ENCODE measurements at places on chromosomes 5 and 9.

GRCh38 chr9:110125207-110125751, 82.7 kb downstream of the C9orf152 start:
- peak; percentile 91 for DNase-seq

GRCh38 chr9:89319015-89319905, 960 bp downstream of the SECISBP2 start:
- no peak for DNase-seq

DNA sequence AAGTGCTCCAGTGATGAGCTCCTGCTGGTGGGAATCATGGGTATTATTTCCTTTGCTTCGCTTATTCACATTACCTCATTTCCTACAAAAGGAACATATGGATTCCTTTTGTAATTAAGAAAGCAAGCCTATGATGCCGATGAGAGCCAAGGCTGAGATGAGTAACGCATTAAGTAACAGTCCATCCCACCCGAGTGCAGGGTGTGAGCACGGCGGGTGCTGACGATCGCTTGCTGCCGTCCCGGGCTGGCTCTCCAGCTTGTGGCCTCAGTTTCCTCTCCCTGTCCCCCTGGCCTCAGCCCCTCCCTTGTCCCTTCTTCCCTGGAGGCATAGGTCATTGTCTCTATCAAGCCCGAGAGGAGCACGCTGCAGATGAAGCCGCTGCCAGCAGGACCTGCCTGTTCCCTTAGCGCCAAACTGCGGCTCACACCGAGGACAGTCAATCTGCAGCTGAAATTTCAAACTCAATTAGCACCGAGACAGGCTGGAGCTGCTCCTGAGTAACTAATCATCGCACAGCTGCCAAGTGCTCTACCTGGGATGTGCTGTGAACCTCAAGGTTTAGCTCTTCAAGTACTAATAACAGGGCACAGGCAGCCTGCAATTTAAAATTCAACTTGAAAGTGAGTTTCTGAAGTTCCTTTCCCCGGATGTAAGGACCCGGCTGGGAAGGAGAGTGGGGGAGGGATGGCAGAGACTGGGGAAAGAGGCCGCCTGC, 115.2 kb upstream of the RAPGEF1 start:
- peak; percentile 54 for DNase-seq

DNA sequence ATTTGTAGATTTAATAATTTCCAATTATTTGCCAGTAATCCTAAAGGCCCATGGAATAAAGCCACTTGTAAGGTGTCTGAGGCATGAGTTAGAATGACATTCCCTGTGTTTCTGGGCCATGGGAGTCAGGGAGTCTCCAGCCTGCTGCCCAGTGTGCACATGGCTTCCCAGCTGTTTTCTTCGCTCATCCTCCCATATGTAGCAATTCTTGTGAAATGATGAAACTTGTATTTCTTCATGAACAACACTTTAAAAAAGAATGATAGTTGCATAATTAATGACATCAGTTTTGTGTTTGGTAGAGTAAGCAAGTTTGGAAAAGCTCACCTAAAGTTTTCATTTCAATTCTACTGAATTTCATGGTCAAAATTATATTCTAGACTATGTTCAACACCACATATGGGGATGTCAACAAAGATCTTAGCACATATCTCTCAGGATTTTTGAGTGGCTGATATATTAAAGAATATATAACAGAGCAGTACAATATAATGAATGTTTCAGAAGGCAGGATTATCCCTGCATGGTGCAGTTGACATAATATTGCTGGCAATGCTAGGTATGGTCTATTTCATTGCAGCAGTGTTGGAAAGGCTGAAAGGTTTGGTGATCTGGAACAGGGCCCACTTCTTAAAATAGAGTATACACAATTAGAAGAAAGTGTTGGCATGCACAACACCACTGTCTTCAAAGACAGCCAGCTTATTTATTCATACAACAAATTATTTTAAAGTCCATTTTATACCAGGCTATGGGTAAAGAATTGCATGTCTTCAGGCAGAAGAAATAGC, 44.7 kb downstream of the GRIN3A start:
- DNase-seq = no peak

GRCh38 chr5:59648949-59649921, 244.3 kb downstream of the PDE4D start:
- no peak for DNase-seq

GRCh38 chr5:59709346-59709821, 184.1 kb downstream of the PDE4D start:
- DNase-seq = no peak

GRCh38 chr9:126151686-126152134, 174.9 kb upstream of the MVB12B start:
- DNase-seq = no peak

GRCh38 chr5:153598099-153598498, 107.6 kb downstream of the GRIA1 start:
- no peak for DNase-seq

DNA sequence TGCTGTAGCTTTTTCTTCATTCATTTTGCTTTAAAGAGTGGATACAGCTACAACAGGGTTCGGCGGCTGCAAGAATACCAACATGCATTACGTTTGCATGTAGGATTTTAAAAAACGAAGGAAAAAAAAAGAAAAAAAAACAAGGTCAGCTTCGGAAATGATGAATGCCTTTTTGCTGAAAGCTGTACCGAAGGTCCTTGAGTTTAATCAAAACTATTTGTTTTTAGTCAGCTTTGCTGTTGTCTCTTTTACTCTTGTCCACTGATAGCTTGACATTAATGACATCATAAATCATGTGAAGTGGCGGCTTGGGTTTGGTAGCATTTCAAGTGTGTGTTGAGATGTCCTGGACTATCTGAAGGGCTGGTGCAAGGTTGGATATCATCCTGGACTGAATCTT, 779.1 kb downstream of the NR2F1-AS1 start:
- DNase-seq = peak; percentile 2

DNA sequence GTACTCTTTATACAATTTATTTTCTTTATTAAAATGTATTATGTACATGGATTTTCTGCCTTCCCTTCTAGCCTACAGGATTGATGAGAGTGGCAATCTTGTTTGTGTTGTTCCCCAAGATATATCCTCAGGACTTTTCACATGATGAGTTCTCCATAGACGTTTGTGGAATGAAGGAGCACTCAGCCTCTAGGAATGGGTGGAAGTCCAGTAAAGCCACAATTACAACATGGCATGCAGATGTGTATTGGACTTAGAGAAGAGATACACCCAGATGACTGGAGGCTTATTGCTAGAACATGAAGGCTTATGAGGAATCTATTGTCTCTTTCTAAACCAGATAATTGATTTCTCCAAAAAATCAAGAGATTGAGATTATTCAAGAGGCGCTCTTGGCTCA, 8.2 kb upstream of the DOCK2 start:
- peak; percentile 95 for DNase-seq

DNA sequence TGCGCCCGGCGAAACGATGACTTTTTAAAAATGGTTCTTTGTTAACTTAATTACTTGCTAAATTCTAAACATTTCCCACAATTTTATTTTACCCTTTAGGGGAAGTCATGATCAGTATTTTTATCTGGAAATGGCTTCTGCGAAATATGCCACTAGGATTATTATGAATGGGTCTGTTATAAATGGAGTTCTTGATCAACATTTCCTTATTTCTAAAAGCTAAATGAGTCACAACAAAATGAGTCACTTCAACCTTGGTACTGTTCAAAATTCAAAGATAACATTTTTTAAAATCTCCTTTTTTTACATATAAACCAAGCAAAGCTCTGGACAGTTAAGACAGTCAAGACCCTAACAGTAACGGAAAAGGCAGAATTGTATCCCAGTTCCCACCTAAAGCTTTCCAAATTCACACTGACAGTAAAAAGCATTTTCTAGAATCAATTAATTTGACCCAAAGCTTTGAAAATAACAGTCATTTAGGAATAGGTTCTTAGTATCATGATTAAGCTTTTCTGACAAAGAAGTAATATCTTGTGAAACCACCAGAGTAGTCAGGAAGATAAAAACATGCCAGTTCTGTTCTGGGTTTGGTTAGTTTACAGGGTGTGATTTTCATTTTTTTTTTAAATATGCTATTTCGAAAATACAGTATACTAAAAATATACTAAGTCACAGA, 81.7 kb downstream of the LHFPL2 start:
- DNase-seq = peak; percentile 12

DNA sequence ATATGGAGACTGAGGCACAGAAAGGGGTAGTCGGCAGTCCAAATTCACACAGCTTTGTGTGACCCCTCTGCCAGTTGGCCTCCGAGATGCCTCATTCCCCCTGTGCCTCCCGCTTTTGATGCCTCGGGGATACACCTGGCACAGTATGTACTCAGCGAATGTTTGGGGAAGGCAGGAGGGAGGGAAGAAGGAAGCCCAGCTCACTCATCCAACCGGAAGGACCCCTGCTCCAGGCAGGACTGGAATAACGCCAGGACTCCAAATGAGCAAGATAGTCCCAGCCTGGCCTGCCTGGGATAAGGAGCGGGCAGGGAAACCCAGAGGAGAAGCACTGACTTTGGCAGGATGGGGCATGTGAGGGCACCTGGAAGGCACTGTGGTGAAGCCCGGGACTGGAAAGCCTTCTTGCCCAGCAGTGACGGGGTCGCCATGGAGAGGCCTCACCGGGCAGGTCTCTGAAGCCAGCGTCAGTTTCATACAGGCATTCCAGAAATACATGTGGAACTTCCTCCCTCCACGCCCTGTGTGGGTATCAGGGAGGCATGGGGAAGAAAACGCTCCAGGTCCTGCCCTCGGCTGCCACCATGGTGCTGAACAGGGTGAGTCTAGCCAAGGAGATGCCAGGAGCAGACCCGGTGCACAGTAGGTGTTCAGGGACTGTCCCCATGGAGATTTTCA, 20.3 kb downstream of the LMX1B start:
- no peak for DNase-seq

- no peak for DNase-seq
These were observed 114.0 kb downstream of the CDC42SE2 start for GRCh38 chr5:131377785-131378325.

- peak; percentile 72 for DNase-seq
These were observed 205.8 kb upstream of the IER5L start for GRCh38 chr9:129383561-129384490.

DNA sequence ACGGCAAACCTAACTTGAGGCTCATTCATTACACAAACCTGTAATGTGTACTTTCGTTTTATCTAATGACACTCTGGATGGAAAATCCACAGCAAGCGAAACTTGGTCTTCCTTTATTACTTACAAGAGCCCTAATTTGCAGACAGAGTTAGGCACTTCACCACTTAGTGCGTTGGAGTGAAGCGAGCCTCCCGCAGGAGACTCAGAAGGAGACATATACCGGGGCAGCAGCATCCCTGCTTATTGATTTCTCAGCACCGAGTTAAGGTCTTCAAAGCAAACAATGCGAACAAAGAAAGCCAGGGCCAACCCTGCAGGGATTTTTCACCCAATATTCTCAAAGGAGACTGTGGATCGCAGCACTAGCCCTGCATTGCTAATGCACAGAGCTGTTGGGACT, 28.6 kb downstream of the LSM11 start:
- DNase-seq = no peak

DNA sequence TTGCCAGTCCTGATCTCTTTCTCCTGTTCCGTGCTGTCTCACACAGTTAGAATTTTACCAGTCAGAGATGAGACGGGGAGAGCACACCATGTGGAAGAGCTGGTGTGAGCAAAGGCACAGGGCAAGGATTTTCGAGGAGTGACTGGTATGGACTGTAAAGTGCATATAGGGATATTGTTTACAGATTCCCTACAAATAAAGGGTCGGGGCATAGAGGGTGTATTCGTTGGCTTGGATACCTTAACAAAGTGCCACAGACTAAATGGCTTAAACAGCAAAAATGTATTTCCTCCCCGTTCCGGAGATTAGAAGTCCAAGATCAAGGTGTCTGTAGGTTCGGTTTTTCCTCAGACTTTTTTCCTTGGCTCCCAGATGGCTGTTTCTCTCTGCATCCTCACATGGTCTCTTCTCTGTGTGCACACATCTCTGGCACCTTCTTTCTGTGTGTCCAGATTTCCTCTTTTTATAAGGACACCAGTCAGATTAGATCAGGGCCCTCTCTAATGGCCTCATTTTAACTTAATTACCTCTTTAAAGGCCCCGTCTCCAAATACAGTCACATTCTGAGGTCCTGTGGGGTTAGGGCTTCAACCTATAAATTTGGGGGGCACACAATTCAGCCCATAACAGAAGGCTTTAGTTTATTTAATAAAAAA, 23.4 kb downstream of the CYFIP2 start:
- no peak for DNase-seq

- DNase-seq = no peak
These were observed 285.8 kb upstream of the PCSK5 start for GRCh38 chr9:75604661-75605060.

DNA sequence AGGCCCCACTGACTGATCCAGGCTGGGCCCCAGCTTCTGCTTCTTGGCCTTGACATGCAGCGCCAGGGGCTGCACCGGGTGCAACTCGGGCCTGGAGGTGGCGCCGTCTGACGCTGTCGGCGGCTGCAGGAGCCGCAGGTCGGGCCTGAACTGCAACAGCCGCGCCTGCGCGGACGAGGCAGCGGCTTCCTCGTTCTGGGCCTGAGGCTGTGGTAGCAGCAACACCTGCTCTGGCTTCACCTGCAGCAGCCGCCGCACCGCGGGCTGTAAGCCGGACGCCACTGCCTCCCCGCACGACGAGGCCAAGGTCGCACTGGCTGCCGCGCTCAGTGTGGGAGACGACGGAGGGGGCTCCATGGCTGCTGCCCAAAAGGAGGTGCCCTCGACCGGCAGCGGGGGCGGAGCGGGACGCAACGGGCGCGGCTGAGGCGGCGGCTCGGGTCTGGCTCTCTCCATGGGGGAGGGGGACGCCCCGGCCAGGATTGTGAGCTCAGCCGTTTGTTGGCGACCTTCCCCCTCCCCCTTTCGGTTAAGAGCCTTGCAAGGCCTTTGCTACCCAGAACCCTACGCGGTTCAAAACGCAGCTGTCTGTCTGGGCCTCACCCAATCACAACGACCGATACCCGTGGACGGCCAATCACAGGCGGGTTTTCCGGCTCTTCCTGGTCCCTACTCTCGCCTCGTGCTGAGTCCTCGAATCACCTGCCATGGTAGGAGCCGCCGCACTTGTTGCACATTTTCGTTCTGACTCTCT, 438 bp downstream of the SOX30 start:
- DNase-seq = peak; percentile 50

GRCh38 chr5:167730121-167730520, 561.3 kb upstream of the WWC1 start:
- DNase-seq = peak; percentile 98

DNA sequence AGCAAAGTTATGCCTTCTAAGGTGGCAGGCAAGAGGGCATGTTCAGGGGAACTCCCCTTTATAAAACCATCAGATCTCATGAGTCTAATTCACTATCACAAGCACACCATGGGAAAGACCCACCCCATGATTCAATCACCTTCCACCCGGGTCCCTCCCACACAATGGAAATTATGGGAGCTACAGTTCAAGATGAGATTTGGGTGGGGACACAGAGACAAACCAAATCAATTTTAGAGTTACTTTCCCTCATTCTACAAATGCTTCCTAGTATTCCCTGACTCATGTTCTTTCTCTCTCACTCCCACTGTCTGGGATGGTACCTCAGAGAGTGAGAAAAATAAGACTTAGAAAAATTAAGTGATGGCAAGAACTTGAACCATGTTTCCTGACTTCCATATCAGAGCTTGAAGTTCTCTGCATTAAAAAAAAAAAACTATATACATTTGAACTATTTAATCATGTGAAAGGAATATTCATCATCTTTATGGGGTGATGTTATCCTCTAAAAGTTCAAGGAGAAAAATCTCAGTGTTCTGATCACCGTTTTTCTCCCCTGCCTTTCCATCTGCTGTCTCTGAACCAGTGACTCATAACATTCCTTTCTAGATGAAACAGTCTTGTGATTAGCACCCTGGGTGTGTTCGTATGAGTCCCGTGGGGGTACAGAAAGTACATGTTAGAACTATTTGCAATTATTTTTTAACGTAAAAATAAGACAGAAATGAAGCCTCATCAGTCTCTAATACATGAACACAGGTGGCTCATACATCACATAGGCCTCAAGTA, 282.9 kb downstream of the SLF1 start:
- peak; percentile 50 for DNase-seq

Data from AG10803 (cell line).